Caki2 (cell line): ENCODE measurements at places on chromosomes 3 and 15.

GRCh38 chr3:113243071-113243470, 31.7 kb downstream of the BOC start:
- no peak for DNase-seq

- no peak for DNase-seq
These were observed 4.1 kb downstream of the SEMA4B start for GRCh38 chr15:90205050-90205848.

DNA sequence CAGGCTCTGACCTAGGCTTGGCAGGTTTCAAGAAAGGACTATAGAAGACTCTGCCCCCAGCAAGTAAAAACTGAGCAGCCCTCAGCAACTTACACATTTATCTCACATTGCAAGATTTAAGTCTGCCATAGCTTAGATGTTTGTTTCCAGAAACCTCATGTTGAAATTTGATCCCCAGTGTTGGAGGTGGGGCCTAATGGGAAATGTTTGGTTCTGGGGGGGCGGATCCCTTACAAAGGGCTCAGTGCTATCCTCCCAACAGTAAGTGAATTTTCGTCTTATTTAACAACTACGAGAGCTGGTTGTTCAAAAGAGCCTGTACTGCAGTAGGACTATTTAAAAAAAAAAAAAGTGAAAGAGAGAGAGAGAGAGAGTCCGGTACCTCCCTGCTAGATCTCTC, 125.2 kb upstream of the PROK2 start:
- DNase-seq = no peak

GRCh38 chr15:43277231-43277823, 10.6 kb upstream of the TGM5 start:
- no peak for DNase-seq

DNA sequence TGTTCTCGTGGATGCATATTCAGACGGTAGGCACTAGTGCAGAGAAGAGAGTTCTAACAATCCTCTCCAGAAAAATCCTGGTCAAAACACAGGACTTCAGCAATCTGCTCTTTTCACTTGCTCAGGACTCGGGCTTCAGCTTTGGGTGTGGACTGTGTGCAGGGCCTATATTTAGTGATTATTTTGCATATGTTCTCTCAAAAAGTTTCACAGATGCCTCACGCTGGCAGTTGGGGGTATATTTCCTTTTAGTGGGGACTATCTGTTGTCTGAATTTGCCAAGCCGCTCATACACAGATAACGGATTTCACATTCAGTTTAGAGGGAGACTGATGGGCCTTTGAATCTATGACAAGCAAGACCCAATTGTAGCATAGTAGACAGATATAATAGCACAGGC, 54.4 kb upstream of the LRRN1 start:
- DNase-seq = no peak

GRCh38 chr3:177361081-177361938, 164.0 kb upstream of the TBL1XR1 start:
- DNase-seq = no peak

GRCh38 chr3:44506961-44507360, 29.5 kb upstream of the ZNF445 start:
- no peak for DNase-seq

DNA sequence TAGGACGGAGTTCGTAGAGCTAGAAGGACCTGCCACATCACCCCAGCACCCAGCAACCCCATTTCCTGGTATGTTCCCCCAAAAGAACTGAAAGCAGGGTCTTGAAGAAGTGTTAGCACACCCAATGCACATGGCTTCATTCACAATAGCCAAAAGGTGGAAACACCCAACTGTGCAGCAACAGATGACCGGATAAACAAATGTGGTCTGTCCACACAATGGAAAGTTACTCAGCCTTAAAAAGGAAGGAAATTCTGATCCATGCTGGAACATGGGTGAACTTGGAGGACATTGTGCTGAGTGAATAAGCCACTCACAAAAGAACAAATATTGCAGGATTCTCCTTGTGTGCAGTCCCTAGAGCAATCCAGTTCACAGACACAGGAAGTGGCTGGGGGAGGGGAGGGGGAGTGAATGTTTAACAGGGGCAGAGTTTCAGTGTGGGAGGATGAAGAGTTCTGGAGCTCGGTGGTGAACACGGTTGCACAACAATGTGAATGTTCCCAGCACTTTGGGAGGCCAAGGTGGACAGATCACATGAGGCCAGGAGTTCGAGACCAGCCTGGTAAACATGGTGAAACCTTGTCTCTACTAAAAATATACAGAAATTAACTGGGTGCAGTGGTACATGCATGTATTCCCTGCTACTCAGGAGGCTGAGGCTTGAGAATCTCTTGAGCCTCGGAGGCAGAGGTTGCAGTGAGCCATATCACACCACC, 157.5 kb downstream of the NUP210 start:
- peak; percentile 22 for DNase-seq

DNA sequence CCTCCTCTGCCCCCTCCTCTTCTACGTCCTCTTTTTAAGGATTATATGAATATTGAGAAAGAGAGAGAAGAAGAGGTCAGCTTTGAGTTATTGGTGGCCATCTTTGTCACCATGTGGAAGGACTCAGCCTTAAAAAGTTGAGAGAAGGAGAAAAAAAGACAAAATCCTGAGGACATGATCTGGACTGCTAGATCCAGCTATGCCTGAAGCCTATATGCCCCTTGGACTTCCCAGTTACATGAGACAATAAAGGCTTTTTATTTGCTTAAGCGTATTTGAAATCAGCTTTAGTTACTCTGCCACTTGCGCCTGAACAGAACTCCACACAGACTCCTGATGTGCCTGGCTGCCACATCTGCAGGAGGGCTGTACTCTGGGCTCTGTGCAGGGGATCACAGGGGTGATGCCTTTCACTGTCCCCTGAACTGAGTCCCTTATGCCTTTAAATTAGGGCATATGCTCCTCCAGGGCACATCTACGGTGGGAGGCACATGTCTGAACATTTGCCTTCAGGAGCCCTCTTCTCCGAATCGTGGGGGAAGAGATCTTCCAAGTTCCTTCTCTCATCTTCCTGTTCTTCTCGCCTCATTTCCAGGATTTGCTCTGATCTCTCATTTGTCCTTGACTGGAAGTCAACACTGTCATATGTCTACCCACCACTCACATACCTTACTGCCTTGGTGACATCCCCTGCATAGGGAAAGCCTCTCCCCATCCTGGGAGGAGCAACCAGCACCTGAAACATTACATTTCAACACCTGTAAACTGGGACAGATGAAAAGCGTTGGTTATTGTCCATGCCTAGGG, 14.0 kb upstream of the PLA2G4E start:
- no peak for DNase-seq

DNA sequence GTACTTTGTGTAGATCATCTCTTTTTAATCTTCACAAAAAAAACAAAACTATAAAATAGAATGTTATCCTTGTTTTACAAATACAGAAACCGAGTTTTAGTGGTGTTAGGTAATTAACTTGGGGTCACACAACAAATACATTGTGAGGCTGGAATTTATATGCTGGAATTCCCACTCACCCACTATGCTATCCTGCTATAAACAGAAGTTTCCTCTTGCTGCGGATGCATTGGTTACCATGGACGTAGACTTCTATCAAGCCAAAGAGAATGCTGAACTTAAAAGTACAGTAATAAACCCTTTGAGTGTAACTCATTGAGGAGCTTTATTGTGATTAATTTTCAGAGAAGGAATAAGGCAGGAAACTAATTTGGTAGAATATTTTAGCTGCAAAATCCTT, 9.2 kb downstream of the SNAP23 start:
- DNase-seq = no peak

- no peak for DNase-seq
These were observed 83.1 kb upstream of the TP63 start for GRCh38 chr3:189548053-189548452.

DNA sequence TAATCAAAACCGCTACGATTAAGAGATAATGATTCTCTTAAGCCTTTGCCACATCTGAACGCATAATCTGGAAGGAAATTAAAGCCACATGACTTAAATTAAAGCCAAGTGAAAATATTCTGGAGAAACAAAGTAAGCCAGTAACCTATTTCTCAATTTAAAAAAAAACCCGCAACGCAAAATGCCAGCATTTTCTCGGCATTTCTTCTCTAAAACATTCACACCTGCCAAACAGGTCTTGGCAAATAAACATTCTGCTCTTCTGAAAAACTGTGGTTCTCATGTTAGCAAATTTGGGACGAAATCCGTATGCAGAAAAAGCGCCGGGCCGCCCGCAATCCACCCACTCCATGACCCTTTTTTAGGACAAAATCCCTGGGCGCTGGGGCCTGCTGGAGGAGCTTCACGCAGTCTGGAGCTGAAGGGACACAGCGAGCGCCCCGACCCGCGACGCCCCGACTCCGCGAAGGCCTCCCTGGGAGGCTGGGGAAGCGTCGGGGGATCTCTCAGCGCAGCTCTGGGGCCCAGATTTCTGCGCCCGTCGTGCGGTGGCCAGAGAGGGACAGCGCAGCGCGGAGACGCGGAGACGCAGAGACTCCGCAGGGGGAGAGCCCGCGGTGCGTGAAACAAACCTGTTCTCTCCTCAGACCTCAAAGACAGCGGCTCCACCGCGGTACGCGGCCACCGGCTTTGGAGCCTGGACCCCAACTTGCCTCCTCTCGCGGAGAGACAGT, 471 bp downstream of the NKIRAS1 start:
- DNase-seq = no peak

DNA sequence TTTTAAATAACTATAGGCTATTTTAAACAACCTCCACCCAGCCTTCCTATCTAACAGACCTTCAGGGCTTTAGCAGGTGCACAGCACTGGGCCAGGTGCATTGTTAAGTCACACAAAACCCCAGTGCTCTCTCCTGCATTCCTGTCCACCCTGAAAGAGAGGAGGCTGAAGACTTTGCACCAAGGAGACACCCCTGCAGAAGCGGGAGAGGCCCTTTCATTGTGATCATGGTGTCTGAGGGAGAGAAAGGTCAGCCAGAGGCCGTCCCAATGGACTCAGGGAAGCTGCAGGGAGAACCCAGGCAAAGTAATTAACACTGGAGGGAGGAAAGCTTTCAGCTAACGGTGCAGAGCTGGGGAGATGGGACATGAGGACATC, 5.2 kb downstream of the LRIG1 start:
- DNase-seq = no peak

GRCh38 chr3:171790574-171790897, 19.7 kb downstream of the PLD1 start:
- DNase-seq = no peak

DNA sequence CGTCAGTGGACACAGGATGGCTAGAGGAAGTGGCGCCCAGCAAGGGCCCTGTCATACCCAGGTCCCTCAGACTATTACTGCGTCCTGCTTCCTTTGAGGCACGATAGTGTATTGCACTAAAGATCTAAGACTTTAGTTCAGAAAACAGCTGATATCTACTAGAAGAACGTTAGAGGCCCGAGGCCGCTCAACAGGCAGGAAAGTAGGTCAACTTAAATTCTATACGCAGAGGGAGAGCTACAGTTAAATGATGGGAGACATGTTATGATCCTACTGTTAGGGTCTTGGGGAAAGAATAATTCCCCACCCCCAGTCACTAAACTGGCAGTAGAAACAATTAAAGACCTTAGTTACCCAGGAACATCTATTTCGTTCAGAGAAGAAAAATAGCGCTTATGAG, 317.8 kb downstream of the CHST2 start:
- no peak for DNase-seq

GRCh38 chr15:40928821-40929659, at the start of gene DLL4:
Gene DLL4, plus strand, starts transcription at chr15:40929340. Its CDS starts 329 bp downstream, at chr15:40929669.
- DNase-seq = peak; percentile 82

DNA sequence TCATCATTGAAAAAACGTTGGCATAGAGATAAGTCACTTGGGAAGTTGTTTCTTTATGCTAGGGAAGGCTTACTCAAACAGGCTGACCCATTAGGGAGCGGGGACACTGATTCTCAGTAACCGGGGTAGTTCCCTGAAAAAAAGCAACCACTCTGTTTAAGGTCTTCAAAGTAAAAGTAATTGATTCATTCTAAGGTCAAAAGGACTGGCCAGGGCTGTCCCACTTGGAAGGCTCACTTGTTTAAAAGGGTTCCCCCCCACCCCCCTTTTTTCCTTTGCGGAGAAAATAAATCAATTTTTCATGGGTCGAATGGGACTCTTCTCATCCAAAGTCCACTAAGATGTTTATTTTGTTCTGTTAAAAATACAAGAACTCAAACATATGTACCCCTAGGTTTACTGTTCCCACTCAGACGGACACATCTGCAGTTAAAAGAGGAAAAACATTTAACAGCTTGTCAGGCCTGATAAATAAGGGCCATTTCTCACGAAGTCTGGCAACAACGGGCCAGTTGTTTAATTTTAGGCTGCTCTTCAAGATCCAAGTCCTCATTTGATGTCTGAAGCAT, 53.0 kb downstream of the ARHGEF3 start:
- no peak for DNase-seq

DNA sequence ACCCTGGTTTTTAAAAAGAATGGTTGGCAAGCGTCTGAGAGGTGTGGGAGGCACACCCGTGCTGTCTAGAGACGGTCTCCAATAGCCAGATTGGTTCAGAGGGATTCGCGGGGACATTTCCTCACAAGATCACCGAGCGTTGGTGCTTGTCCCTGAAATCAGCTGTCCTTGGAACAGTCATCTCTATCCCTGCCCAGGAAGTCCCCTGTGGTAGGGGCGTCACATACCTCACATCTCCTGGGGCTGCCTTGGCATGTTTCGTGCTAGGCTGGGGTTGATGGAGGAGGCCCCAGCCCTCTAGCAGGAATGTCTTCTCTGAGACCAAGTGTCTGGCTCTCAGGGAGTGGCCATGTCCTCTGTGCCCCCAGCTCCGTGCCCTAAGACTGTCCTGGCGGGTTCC, 6.8 kb downstream of the FBLN2 start:
- DNase-seq = no peak

- DNase-seq = no peak
These were observed 372.5 kb downstream of the NLGN1 start for GRCh38 chr3:173770011-173770410.

- DNase-seq = no peak
These were observed 30.2 kb downstream of the LYSMD4 start for GRCh38 chr15:99702895-99703602.

DNA sequence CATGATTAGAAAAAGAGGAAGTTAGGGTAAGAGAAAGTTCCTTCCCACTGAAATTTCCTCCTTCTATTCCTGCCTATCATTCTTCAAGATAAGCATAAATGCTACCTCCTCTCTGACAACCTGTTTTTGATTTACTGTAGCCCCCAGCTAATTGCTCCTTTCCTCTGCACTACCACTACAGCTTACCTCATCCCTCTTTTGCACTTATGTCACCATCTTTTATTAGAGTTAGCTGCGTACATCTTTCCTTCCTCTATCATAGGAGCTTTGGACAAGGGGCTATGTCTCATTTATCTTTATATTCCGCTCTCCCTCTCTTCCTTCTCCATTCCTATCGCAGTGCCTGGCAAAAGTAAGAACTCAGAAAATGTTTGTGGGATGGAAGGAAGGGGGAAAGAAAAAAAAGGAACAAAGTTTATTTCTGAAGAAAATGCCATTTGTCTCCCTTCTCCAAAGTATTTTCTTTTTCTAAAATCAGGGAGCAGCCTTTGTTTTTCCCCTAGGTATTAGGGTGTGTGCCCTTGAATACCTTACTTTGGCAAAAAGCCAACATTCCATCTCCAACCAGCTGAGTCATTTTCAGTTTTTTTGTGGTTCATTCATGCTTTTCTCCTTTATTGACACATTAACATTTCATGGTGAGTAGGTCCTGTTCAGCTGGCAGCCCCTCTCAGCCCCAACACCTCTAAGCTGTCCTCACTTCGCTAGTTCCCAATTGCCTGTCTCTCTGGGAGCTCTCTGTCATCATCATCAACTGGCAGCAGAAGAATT, 87.6 kb upstream of the SOX2 start:
- peak; percentile 88 for DNase-seq

GRCh38 chr15:33675246-33675645, 293.1 kb upstream of the CHRM5 start:
- no peak for DNase-seq
